PC-3 (cell line): ENCODE measurements at places on chromosomes 16 and 17. TPM values are rescaled to one million over a fixed set of nuclear protein-coding genes. Genes with fewer than 3 reads are reported as not detected.

The NOXO1 gene
- 2.4 and 3.4 TPM in 2 replicates for total RNA-seq

The KRT26 gene
- total RNA-seq = not detected in 2 replicates

- no peak for DNase-seq
Measured at GRCh38 chr16:78673884-78674283, 574.4 kb downstream of the WWOX start.

DNA sequence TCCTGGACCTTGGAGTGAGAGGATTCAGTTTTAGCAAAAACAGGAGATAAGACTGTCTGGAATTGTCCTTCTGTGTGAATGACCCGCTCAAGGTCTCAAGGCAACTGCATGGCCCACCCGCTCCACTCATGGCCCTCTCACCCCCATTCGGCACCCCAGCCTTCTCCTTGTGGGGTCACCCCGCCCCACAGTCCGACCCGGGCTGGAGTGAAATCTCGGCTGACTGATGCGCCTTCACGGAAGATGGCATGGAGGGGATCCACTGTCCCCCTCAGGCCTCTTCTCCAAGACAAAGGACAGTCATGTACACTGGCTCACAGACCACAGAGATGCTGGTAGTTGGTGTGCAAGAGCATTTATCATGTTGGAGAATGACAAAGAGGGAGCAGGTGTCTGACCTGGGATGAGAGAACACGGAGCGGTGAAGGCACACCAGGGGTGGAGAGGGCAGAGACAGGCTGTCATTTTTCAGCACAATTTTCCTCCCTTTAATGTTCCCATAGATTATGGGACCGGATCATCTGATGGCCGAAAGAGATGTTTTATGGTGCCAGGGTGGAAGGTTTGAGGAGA is 391.9 kb upstream of the TNRC6C start:
- DNase-seq = no peak

DNA sequence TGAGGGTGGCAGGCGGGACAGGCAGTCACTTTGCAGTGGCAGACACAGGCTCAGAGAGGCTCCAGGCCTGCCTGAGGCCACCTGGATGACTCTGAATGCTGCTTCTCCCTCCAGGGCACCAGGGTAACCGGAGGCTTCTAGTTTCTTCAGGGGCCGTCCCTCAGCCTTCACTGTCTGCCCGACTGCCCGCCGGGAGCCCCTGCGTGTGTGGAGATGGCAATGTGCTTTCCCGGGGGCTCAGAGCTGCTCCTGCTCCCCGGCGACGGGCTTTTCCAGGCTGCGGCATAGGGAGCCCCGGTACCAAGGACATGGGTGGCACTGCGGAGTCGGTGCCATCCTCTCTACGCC is 51.5 kb downstream of the CBFA2T3 start:
- DNase-seq = no peak

GRCh38 chr17:15910791-15911190 is 34.1 kb upstream of the ADORA2B start:
- peak; percentile 94 for DNase-seq
